MCF 10A (cell line): ENCODE measurements at places on chromosomes 3 and 15.

GRCh38 chr3:116663161-116664110 lies 46.1 kb upstream of the TUSC7 start:
- DNase-seq: no peak

- DNase-seq: no peak
These were observed 6.7 kb downstream of the VPS13C start for GRCh38 chr15:62053439-62054085.

DNA sequence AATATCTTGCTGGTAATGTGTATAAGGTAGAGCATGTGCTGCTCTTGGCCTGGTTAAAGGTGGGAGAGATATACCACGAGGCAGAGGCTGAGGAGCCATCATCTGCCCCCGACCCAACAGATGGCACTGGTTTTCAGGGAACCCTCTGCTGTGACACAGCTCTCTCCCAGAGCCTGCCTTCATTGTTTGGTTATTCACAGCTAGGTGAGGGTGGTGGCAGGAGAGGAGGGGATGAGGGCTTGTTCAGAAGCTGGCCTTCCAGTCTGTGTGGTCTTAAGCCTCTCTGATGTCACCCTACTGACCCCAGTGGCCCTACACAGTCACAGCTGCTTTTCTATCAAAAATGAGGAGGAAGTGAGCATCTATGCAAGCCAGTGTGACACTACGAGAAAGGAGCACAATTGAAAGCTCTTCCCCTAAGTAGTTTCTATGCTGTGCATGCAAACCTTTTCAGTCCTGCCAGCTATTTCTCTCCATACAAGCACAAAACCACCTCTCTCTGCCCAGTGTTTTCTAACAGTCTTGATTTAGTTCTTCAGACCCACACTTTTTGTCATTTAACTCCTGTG lies 258.4 kb upstream of the AGTR1 start:
- no peak for DNase-seq

- DNase-seq: peak; percentile 23
These were observed 52.9 kb downstream of the BTLA start for GRCh38 chr3:112446343-112446742.

DNA sequence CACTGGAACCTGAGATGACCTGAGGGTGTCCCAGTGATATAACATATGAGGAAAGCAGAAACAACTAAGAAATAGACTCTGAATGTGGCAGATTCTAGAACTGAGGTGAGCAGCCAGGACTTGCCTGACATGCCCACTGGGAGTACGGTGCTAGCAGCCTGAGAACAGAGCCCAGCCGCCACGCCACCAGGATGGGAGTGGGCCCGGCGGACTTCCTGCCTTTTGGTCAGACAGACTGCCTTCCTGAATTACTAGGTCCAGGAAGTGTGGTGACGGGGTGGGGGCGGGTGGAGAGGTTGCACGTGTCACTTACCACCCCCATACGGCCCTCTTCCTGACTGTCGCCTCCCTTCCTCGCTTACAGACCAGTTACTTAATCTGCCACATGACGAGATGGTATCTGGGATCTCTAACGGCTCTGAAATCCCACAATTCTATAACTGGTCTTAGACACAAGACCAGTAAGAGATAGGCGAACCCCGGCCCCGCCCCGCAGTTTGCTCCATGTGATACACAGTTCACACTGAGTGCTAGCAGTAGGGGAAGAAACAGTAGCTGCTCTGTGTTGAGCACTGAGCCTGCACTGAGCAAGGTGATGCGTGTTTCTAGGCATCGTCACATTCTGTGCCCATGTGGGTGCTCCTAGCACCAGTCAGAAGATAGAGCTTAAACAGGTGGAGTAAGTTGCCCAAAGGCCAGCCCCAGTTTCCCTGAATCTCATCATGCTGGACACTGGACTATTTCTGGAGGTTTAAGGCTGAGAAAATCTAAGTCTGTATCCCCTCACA lies 95.7 kb downstream of the CPN2 start:
- no peak for DNase-seq

DNA sequence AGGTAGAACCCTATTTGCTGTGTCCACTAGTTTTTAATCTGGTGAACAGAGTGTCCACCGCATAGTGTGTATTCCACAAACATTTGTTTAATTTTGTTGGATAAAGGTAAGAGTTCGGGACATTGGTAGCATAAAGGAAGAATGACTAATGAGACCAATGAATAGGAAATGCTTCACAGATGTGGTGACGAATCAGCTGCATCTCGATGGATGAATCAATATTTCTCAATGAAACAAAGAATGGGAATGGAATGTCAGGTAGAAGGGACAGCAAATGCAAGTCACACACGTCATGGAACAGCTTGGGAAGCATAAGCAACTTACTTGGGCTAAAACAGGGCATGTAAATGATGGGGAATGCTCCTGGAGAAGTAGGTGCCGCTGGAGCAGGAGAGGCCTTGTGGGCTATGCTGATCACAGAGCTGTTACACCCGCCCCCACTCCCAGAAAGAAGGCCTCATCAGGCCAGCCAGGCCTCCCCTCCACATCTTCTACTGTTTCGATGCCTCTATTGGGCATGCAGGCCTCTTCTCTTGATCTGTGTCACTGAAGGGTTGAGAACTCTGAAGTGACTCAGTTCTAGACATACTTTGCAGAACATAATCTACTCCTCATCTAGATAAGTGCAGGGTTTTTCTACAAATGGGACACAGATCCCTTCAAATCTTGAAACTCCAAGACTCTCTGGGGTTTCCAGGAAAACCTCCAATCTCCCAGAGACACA lies 120.0 kb upstream of the GADL1 start:
- peak; percentile 16 for DNase-seq
